ENCODE measurements at places on chromosomes 2 and 18.

DNA sequence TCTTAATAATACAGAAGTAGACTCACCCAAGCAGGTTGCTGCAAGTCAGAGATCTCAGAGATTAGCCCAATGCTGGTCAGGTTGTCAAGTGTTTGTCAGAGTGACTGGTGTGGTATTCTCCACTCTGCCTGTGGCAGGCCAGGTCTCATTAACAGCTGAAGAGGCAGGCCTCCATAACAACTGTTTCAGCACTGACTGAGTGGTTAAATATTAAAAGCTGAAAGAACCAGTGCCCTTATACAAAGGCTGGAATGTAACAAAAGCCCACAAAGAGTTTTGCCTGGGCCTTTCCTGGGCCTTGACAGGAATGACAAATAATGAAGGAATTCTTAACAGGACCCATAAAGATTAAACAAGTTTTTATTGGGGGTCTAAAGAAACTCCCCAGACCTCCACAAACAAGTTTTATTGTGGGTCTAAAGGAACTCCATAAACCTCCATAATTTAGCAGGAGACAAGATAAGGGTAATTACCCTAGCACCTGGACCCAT, 26.8 kb downstream of the SULT1C2 start:
- no peak for DNase-seq

DNA sequence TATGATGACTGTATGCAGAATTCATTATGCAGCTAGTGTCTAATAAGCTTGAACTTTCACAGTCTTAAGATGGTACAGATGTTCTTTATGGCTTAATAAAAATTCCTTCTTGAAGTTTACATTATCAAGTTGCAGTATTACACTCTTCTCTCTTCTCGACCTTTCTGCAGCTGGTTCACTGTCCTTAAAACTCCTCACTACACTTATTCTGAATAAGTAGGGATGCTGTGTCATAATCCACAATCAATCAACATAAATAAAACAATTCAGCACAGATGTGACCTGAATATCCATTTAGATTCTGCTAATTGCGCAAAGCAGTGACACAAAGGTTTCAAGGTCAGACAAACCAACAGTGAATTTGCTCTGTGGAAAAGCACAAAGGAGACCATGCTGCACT, 356.8 kb downstream of the SUCLG1 start:
- DNase-seq, result no peak

DNA sequence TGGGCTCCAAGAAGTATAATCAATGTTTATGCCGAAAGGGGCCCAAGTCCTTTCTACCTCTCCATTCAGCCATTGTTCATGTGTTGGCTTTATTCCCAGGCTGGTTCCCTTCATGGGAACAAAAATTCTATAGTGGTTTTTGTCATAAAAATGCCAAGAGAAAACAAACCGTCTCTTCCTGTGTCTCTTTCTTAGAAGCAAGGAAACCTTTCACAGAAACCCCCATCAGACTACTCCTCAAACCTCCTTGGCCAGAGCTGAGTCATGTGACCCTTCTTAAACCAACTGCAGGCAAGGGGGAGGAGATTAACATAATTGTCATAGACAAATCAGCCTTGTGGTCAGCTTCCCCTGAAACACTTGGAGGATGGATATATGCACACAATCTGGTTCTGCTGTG, 75.1 kb upstream of the TANK start:
- no peak for DNase-seq

DNA sequence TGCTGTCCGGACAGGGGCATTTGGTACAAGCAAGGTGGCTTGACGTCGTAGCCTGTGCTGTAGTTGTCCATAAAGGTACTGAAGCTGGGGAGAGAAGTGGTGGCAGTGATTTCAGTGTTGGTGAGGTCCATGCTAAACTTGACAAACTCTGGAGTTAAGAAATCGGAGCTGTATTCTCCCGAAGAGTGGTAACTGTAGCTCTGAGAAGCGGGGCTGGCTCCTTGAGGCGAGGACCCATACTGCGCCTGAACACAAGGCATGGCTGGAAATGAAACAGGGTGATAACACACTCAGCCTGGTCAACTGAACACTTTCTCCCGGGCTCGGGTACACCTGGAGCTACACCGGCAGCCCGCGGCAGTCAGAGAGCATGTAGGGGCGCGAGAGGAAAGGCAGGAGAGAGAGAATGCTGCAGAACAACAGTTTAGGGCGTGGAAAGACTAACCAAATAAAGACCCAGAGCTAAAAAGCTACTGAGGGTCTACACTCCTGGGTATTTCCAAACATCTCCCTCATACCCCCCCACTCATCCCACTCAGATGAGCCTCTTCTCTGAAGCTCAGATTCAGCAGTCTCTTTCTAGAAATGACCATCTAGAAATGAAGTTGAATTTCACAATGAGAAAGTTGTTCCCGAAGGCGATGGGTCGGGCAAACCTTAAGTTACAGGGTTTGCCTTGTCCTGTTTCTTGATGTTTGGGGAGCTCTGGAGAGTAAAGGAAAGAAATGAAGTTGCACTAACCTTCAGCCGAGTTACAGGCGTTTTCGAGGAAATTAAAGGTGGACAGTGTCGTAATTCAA, 2.4 kb downstream of the NR4A2 start:
- no peak for DNase-seq

DNA sequence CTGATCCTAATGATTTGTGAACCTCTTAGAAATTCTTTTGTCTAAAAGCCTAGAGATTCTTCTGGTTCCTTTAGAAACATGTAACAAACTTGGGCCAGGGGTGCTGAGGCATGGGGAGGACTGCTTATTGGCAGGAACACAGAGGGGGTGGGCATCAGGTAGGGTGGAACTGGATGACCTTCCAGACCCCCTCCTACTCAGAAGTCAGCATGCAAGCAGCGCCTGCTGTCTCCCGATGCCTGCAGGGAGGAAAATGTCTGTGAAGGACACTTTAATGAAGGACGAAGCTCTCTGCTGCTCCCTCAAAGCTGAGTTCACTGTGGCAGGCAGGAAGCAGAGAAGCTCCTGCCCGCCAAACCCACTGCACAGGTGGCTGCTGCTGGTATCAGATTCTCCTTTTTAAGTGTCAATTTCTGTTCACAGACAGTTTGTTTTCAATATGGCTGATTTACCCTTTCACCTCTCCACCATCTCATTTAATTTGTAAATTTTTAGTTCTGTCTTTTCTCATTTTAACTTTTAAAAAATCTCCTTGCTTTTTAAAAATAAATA, 19.4 kb downstream of the COA5 start:
- no peak for DNase-seq

DNA sequence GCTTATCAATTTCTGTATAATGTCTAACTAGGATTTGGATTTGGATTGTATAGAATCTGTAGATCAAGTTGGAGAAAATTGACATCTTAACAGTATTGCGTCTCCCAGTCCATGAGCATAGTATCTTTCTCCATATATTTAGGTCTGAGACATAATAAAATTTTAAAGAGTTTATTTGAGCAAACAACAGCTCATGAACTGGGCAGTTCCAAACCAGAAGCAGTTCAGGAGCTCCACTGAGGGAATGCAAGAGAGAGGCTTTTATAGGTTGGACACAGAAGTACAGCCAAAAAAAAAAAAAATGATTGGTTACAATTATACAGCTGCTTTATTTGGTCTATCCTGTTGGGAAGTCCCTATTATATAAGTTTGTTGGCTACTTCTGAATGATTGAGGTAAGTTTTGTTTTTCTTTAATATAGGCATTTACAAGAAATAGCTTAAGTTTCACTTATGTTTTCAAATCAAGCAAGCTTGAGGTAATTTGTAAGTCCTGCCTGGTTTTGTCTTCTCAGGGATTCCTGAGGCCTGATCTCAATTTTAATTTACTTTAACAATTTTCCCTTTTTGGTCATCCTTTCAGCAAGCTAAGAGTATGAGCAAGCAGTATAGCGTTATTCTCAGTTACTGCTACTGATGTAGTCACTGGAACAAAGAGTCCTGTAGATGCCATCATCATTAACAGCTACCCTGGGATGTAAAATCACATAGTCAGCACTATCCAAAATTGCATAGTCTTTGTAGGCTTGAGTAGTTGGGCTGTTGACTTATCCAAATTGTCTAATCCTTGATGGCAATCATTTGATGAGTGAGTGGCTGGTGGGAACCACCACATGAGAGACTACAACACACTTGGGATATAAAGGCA, 27.5 kb upstream of the RUFY4 start:
- no peak for DNase-seq

- DNase-seq, result peak; percentile 71
Observed at GRCh38 chr2:105545730-105546627, 147.1 kb upstream of the FHL2 start.

DNA sequence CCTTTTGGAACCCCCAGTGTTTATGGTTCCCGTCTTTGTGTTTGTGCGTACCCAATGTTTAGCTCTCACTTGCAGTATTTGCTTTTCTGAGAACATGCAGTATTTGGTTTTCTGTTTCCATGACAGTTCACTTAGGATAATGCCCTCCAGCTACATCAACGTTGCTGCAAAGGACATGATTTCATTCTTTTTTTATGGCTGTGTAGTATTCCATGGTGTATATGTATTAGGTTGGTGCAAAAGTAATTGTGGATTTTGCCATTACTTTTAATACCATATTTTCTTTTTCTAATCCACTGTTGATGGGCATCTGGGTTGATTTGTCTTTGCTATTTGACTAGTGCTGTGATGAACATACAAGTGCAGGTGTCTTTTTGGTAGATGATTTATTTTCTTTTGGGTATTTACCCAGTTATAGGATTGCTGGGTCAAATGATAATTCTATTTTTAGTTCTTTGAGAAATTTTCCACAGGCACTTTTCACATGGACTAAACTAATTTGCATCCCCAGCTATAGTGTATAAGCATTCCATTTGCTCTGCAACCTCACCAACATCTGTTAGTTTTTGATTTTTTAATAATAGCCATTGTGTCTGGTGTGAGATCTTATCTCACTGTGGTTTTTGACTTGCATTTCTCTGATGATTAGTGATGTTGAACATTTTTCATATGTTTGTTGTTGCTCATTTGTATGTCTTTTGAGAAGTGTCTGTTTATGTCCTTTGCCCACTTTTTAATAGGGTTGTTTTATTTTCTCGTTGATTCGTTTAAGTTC, 63.6 kb downstream of the CERS6 start:
- DNase-seq, result no peak

GRCh38 chr2:105187531-105187930, 54.0 kb upstream of the GPR45 start:
- DNase-seq, result peak; percentile 65

Measured in HTR-8/SVneo (cell line).